Chondrocyte (in vitro differentiated cells): ENCODE measurements at places on chromosomes 7 and 10. TPM values are rescaled to one million over a fixed set of nuclear protein-coding genes. Genes with fewer than 3 reads are reported as not detected.
A peak's percentile ranks its signal among the peaks of the same experiment; 100 is the strongest.

- no peaks in the 10 kb centered on the region for H3K36me3 ChIP-seq
- peak overlapping the region; percentile 86 for H3K4me3 ChIP-seq
- H3K27ac ChIP-seq: peak overlapping the region; percentile 93
- H3K27me3 ChIP-seq: no peaks in the 10 kb centered on the region
- DNase-seq: no peak
These were observed 34.1 kb downstream of the NET1 start for GRCh38 chr10:5446390-5446926.

DNA sequence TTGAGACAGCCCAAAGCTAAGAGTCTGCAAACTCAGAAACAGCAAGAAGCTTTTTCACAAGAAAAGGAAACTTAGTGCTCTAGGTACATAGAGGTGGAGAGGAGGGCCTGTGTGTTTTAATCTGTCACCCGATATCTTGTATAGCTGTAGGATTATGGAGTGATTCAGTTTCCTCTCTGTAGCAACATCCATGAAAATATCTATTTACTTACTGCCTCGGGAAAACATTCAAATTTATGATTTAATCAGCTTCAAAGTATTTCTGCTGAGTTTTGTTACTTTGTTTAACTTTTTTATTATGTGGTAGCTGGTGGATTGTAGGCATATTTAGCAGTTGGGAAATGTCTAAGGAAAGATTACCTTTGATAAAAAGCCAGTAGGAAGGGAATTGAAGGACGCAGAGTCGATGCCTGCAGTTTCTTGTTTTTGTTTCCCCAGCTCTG is 292.0 kb downstream of the CCDC3 start:
- peaks cover 81% of the 10 kb centered on the region for H3K4me1 ChIP-seq
- peak overlapping the region; percentile 95 for H3K27ac ChIP-seq
- no peak for DNase-seq
- no peaks in the 10 kb centered on the region for H3K36me3 ChIP-seq

DNA sequence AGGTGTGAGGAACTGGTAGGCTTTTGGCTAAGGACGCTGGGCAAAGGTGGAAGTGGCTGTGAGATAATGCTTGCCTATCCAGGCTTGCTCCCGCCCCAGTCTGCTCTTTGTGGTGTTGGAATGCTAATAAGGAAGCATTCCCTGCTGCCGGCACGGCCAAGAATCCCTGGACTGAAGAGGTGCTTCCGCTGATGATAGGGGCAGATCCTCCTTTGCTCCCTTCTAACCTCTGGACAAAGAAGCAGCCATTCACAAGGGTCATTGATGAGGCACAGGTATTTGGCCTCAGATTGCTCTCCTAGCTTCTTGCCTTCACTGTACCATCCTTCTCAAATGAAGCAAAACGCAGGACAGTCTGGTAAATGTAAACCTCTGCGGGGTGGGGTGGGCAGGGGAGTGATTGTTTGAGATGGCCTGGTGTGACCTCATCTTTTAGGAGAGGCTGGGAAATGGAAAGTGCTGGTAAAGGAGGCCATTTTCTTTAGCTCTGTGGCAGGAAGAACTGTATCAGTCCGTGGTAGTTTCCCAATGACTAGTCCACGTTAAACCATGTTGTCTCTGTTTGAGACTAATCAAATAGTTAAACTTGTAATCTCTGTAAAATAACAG is 1.7 kb downstream of the PGAM1 start:
- no peaks in the 10 kb centered on the region for H3K27me3 ChIP-seq
- no peak for DNase-seq
- H3K4me3 ChIP-seq: peak overlapping the region; percentile 82
- H3K36me3 ChIP-seq: peaks cover 17% of the 10 kb centered on the region
- H3K27ac ChIP-seq: peak overlapping the region; percentile 94

GRCh38 chr7:52017802-52018679 is 701.4 kb upstream of the COBL start:
- no peaks in the 10 kb centered on the region for H3K27me3 ChIP-seq
- H3K36me3 ChIP-seq: no peaks in the 10 kb centered on the region
- no peaks in the 10 kb centered on the region for H3K4me1 ChIP-seq
- no peak overlapping the region for H3K27ac ChIP-seq

- H3K27ac ChIP-seq: no peak overlapping the region
- H3K4me1 ChIP-seq: no peaks in the 10 kb centered on the region
- H3K27me3 ChIP-seq: no peaks in the 10 kb centered on the region
- peaks cover 6% of the 10 kb centered on the region for H3K36me3 ChIP-seq
- no peak overlapping the region for H3K4me3 ChIP-seq
- no peak for DNase-seq
These were observed 190.8 kb downstream of the GFRA1 start for GRCh38 chr10:116082206-116082605.

DNA sequence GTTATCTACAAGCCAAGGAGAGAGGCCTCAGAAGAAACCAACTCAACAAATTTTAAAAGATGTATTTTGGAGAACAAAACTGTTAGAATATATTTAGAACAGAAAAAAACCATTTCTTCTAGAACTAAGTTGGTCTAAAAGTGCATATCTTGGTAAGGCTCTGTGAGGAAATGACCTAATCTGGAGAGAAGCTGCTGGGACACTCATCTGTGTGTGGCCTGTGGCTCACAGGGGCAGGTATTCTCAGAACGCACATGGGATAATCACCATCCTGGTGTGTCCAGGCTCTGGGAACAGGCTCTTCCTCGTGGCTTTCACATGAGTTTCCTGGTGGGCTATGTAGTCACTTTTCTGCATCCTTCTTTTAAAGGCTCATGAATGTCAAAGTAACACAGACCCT is 38.1 kb upstream of the PRSS1 start:
- no peak overlapping the region for H3K4me3 ChIP-seq
- H3K36me3 ChIP-seq: no peaks in the 10 kb centered on the region
- H3K27me3 ChIP-seq: peaks cover 12% of the 10 kb centered on the region
- no peaks in the 10 kb centered on the region for H3K4me1 ChIP-seq

- no peak overlapping the region for H3K4me3 ChIP-seq
- no peaks in the 10 kb centered on the region for H3K4me1 ChIP-seq
- no peak for DNase-seq
These were observed 197.2 kb downstream of the CRPPA start for GRCh38 chr7:16223963-16224707.

DNA sequence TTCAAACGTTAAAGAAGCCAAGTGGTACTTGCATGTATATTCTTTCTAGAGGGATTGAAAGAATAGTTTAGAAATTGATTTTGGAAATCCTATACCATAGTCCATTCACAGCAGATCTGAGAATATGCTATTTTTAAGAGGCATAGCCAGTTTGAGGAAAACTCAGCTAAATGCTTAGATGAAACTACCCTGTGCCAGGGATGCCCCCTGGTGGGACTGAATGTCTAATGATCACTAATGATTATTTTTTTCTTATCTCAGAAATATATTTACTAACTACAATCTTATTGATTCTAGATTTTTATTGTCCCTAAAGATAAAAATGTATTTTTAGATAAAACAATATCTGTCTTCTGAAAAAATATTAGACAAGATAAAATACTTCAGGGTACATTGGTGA is 844.9 kb upstream of the PHF14 start:
- H3K27me3 ChIP-seq: no peaks in the 10 kb centered on the region
- H3K27ac ChIP-seq: no peak overlapping the region
- DNase-seq: no peak
- H3K36me3 ChIP-seq: no peaks in the 10 kb centered on the region
- no peak overlapping the region for H3K4me3 ChIP-seq

DNA sequence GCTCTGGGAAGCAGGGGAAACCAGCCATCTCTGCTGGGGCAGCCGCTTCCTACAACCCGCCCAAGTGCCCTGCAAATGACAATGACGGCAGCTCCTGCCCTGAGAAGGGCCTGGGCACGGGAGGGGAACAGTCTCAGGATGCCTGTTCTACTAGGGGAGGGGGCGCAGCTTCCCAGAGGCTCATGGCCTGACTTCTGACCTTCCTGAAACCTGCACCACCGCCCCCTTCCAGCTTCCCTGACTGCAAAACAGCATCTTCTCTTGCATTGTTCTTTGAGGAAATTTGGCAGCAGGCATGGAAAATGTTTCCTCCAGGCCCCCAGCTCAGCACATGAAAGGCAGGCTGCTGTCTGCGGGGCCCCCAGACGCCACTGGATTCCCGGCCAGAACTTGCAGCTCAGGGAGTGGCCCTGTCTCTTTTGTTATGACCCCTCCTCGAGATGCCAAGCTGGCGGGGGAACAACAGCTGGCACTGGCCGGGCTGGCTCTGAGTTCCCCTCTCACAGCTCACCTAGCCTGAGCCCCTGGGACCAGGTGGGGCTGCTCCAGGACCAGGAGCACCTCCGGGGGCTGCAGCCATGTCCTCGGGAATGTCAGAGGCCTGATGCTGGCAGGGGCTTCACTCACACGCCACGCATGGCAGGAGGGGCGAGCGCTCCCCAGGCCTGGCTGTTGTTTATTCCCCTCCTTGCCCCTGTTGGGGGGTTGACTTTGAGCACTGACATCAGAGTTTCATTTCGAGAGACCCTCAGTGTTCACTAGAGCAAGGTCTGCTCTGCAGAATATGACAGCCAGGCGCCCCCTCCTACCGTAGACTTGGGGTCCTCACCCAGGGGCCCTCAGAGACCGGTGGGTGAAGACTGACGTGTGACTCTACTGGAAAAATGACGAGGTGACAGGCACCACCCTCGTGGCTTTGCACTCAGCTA is 62.7 kb downstream of the CALML3 start:
- H3K27ac ChIP-seq: no peak overlapping the region
- H3K4me3 ChIP-seq: no peak overlapping the region
- H3K27me3 ChIP-seq: no peaks in the 10 kb centered on the region
- H3K36me3 ChIP-seq: no peaks in the 10 kb centered on the region

The PPRC1 gene
- 42.9 to 47.3 TPM (median 44.4 TPM) in 3 replicates for total RNA-seq

The HMX2 gene
- total RNA-seq: not detected in 3 replicates

The MEOX2 gene
- total RNA-seq: 8.4 to 20.0 TPM (median 8.9 TPM) in 3 replicates

The FZD8 gene
- 86.9 to 163 TPM (median 89.5 TPM) in 3 replicates for total RNA-seq
